ENCODE measurements at places on chromosomes 1 and 21.

- no peak for DNase-seq
These were observed 191.6 kb downstream of the HIVEP3 start for GRCh38 chr1:41726899-41727748.

GRCh38 chr21:31576428-31576827 lies 83.1 kb upstream of the SOD1 start:
- no peak for DNase-seq

DNA sequence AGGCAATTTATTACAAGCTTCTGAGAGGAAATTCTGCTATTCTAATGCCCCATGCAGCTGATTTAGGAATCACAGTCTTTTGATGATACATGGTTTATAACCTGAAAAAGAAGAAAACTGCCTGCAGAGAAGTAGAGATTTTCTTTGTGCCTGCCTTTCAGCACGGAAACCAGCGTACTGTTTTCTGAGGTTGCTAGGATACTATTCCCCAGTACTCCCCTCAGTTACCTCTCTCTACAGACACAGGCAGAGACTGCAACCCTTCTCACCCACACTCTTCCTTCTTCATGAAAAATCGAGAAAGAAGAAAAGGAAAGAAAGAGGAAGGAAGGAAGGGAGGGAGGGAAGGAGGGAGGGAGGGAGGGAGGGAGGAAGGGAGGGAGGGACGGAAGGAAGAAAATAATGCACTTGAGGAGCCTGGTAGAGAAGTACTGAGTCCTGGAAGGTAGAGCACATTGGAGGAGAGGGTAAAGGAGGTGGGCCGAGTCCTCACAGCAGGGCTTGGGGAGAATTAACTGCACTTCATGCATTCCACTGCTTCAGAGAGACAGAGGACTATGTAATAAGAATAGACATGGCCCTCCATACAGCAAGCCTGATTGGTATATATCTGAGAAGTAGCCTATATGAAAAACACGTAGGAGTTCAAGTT lies 21.9 kb downstream of the RGS2 start:
- DNase-seq = no peak

- DNase-seq = no peak
These were observed 397.0 kb upstream of the ADAMTS5 start for GRCh38 chr21:27363719-27364477.

DNA sequence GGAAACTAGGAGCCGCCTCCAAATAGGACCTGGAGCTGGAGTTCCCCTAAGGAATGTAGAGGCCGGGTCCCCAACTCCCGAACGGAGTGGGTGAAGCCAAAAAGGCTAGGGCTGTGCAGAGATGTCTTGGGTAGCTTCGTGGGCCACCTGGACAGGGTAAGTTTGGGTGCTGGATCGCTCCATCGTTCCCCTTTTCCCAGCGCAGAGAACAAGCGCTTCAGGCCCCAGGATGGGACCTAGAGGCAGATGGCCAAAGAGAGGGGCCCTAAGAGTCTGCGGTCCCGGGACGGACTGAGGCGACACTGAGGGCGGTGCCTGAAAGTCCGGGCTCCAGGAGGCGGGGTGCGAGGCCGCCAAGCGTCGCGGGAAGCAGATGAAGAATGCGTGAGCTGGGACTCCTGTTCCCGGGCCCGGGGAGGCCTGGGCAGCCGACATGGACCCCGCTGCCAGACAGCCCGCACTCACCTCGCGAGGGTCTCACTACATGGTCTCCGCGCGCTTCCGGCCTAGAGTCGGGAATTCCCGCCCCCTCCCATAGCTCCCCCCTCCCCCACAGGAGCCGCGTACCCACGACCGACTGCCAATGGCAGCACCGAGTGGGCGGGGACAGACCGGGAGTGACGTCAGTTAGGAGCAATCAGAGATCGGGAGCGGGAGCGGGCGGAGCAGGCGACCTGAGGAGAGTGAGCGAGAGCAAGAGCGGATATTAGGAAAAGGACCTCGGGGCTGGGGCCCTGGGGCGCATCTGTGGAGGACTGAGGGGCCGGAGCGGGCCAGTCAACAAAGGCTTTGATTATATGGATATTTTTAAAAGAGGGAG lies at the start of gene SLC39A1:
TSS of gene SLC39A1 (minus strand) at position 508 of the 820 bp plus-strand sequence. CDS start 822 bp downstream, outside the sequence.
- peak; percentile 98 for DNase-seq

DNA sequence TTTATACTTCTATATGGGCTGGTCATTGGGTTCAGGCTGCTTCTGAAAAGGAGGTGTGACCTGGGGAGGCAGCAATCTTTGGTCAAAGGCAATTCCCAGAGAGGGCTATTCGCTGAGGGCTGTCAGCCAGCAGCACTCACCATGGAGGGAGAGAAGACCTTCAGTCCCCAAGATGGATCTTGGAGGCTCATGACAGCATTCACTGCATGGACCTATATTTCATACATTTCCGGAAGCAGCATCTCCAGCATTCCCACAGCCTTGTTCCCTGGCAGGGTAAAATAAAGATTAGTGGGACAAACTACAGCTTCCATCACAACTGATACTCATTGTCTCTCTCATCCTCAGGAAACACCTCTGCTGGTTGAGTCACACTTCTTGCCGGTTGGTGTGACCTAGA lies 146.6 kb downstream of the CNIH3 start:
- no peak for DNase-seq

- DNase-seq = peak; percentile 42
These were observed 24.7 kb upstream of the ADGRB2 start for GRCh38 chr1:31788825-31789256.

GRCh38 chr1:156922986-156923669 lies 2.7 kb downstream of the LRRC71 start:
- no peak for DNase-seq

- no peak for DNase-seq
These were observed 173.6 kb downstream of the PTGER3 start for GRCh38 chr1:70874063-70874462.

DNA sequence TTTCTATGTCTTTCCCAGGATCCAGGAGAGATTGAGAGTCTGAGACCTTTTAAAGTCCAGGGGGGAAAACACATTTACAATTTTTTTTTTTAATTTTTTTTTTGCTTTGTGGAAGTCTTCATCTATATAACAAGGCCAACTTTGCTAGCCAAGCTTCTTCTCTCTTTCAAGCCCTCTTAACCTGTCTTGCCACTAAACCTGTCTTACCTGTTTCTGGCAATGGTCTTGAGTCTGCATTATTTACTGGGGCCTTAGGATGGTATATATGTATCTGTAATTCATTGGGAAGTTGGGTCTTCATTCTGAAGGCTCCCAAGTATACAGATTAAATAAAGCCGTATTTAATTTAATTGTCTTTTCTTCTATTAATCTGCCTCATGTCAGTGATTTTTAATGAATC lies 750.9 kb upstream of the B3GALT2 start:
- DNase-seq = no peak

DNA sequence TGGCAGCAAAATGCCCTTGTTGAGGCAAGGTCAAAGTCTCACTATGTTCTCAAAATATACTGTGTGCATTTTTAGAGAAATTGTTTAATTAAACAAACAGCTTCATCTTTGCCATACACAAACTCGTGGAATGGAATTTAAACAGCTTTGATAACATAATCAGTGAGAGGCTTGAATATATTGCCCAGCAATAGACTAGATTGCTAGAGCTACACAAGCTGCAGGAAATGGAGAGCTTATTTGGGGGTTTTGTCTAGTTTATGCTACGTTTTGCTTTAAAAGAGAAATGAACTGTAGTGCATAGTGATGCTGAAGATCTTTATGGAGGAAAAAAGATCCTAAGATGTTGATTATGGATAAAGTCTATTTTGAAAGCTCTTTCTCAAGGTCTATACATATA lies 166.8 kb upstream of the HMCN1 start:
- DNase-seq = no peak

GRCh38 chr1:22245726-22246125 lies 102.8 kb upstream of the WNT4 start:
- no peak for DNase-seq

DNA sequence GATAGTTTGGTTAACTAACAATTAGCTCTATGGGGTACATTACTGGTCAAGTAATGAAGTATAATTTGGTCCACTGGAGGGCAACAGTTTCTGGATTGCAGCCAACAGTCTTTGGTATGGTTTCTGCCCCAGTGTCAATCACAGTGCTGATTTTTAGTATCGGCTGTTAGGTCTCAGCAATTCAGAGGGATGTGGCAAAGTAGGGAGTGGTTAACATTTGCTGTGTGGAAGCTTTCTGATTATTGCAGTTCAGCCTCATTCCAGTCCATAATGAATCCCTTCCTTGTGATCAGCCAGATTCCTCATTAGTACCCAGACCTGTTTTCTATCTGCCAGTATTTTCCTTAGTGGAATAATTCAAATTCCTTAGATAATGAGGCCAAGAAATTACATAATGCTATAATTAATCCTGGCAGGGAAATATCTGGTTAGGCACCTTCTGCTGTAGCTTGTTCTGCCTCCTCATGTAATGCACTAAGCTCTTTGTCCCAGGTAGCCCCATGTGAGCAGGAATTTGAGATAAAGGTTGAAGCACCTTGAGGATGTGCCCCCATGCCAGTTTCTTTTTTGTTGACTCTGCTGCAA lies 14.0 kb downstream of the F3 start:
- DNase-seq = no peak

DNA sequence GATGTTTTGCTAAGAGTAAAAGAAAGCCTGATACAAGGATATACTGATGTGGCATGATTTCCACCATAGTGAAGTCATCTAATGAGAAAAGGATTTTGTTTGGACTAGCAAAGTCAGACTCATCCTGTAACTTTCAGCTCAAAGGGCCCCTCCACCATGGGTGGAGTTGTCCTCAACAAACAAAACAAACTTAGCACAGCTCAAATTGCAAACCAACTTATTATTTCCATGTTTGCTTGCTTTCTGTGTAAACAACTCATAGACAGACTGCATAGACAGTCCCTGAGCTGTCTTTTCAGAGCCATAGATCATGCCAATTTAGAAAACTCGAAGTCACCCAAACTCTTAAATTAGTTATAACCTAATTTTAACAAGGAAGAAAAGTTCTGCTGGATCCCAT lies 69.4 kb upstream of the VAV3 start:
- no peak for DNase-seq

DNA sequence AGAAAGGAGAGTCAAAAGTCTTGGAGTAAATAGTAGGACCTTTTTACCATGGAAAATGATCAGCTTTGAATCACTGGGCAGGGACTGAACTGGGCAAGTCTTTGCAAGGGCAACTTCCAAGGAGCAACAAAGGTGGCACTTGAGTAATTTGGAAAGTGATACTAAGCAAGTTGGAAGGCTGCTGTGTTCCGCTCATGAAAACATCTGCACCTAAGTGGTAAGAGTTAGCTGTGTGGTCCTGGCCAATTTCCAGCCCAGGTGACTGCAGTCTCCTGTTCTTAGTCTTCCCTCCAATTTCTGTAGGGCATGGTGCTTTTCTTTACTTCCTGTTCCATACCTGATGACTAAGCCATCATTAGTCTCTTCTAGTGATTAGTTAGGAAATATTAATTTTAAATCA lies 35.5 kb upstream of the PRDM2 start:
- no peak for DNase-seq
